ENCODE measurements at places on chromosomes 2 and 18. TPM values are rescaled to one million over a fixed set of nuclear protein-coding genes. Genes with fewer than 3 reads are reported as not detected.

DNA sequence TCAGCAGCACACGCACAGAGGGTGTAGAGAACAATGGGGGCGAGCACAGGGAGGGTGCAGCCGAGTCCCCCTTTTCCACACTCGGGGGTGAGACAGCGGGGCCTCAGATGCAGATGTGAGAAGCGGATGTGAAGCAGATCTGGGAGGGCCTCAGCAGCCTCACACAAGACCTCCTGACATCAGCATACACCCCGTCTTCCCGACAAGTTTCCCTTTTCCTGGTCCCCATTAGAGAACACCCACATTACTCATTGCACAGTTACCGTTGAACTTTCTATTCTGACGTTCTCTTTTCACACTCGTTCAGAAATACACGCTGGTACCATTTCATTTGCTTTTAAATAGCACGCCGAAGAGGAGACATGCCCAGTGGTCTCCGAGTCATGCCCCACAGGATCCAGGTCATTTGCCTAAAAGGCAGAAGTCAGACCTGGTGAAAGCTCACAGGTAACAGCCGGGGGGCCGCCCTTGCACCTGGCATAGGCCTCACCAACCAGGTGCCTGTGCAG lies 129.5 kb upstream of the ID2 start:
- DNase-seq = no peak

DNA sequence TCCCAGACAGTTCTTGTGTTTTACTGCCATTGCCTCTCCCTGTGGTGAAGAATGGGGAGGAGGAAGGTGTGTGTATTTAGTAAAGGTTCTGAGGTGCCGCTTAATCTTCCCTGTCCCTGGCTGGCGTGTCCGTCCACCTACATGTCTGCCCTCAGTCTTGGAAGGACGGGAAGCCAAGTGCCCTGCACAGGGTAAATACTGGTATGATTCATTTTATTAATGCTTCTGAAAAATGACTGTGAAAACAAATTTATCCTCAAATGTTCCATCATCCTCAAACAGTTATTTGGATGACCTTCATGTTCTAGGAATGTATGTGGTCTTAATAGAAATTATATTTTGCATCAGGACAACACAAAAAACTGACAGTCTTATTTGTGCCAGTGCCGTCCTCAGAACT lies 6.6 kb downstream of the EPAS1 start:
- no peak for DNase-seq

- no peak for DNase-seq
Observed at GRCh38 chr2:107738266-107738665, 88.4 kb upstream of the RGPD4 start.

- no peak for DNase-seq
Observed at GRCh38 chr2:37507703-37508102, 163.3 kb downstream of the QPCT start.

The AGFG1 gene
- total RNA-seq = 47.4 TPM

- DNase-seq = no peak
Observed at GRCh38 chr2:104826016-104826415, 27.9 kb upstream of the POU3F3 start.

DNA sequence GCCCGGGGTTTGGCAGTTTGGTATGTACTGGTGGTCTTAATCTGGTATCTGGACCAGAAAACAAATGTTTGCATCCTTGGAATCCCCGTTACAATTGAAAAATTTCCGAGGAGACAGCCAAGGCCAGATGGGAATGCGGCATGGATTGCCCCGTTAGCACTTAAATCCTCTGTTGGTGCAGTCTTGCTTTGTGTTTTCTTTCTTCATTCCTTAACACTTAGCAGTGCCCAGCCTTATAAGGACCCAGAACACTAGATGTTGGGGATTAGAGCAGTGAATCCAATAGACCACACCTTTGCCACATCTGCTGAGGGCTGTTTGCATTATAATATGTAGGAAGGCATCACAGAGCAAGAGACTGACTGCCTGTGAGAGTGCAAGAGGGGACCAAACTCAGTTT lies 12.8 kb upstream of the ZNF532 start:
- no peak for DNase-seq

The RUFY4 gene
- total RNA-seq = 2.6 TPM

GRCh38 chr2:186714611-186715010 lies 20.8 kb downstream of the FAM171B start:
- no peak for DNase-seq

DNA sequence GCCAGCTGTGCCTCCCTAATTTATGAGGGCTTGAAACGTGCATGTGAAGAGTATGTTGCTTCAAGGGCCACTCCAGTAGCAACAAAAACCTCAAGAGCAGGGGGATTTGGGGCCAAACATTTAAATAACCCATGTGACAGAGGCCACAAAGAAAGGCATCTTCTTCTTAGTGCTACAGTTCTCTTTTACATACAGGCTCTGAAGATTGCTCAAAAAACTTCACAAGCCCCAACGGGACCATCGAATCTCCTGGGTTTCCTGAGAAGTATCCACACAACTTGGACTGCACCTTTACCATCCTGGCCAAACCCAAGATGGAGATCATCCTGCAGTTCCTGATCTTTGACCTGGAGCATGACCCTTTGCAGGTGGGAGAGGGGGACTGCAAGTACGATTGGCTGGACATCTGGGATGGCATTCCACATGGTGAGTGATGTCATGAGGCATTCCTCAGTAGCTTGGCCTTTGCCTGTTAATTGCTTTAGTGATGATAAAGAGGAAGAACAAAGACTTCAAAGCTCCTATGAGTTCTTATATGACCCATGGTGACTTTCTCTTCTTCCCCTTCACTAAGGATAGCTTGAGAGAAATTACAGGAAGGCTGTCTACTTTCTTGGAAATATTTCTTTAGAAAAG lies 40.1 kb downstream of the NRP2 start:
- no peak for DNase-seq

The RAB12 gene
- 17.8 TPM for total RNA-seq

GRCh38 chr18:79950515-79951341 lies 725 bp downstream of the SLC66A2 start:
- no peak for DNase-seq

The RBM45 gene
- 20.5 TPM for total RNA-seq

DNA sequence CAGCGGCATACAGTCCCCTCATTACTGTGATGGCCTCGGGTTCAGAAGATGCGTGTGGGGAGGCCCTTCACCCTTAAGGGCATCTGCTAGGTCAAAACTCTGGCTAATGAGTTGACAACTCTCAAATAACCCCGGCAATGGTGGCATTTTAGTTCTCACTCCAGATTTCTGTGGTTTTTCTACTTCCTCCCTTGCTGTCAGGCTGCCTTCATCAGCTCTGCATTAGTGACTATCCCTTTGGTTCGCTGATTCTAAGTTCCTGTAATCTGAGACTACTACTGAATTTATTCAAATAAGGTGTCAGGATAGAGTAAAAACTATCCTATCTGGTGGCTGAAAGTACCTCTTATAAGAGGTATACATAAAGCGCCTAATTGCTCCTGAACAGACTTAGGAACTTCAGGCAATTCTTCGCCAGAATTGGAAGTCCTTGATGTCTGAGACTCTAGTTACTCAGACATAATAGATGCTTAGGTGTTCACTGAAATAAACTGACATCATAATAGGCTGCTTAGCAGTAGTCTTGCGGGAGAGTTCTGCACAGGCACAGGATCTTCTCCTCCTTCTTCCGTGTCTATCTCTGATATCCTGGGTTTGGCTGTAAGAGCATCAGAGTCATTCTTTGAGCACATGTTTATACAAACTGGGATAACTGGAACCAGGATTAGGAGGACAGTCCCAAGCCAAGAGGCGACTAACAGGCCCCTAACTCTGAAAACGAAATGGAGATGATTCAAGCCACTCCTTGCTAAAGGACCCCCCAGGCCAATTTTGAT lies 194.5 kb downstream of the DNER start:
- DNase-seq = no peak

- no peak for DNase-seq
Observed at GRCh38 chr2:218381916-218382366, at the start of gene SLC11A1. Gene SLC11A1, plus strand, starts transcription at chr2:218382273. Its CDS starts 96 bp downstream, at chr2:218382369.

The UGT1A4 gene
- total RNA-seq = 0.09 TPM

The SH3RF3 gene
- 3.2 TPM for total RNA-seq

- DNase-seq = no peak
Observed at GRCh38 chr18:58716060-58716756, 44.9 kb downstream of the MALT1 start.

- DNase-seq = peak; percentile 19
Observed at GRCh38 chr2:159549234-159549633, 67.1 kb downstream of the BAZ2B start.

DNA sequence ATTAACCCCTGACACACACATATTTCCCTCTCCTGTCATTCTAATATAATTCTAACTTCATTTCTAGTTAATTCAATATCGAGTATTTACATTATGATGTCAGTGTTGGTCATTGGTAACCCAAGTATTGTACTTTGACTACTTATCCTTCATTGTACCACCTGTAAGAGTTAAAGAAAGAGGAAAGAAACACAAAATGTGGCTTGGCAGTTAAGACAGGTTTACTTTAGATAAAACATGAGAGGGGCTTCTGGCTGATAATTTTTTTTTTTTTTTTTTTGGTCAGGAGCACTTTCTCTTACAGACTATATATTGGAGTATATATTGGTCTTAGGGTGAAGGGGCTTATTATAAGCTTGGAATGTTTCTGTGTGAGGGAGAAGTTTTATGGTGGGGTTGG lies 57.0 kb upstream of the ACYP2 start:
- DNase-seq = no peak

DNA sequence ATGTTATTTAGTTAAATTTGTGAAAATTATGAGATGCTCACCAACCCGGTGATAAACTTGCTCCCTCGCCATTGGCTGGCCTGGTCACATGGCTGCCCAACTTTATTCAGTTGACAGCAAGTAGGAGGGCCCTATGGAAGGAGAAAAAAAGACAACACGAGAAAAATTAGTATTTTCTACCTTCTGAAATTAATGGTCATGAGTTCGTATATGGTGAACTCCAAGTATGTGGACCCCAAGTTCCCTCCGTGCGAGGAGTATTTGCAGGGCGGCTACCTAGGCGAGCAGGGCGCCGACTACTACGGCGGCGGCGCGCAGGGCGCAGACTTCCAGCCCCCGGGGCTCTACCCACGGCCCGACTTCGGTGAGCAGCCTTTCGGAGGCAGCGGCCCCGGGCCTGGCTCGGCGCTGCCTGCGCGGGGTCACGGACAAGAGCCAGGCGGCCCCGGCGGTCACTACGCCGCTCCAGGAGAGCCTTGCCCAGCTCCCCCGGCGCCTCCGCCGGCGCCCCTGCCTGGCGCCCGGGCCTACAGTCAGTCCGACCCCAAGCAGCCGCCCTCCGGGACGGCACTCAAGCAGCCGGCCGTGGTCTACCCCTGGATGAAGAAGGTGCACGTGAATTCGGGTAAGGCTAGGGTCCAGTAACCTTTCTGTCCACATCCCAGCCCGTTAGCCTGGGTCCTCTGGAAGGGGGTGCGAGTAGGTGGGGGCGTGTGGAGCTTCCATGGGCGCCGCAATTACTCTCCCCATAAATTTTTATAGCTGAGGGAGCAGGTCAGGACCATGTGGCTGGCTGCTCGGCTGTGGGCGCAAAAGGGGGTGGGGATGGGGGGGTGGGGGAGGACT lies at the start of gene HOXD4:
Gene HOXD4, plus strand, starts transcription at position 109 of the 846 bp plus-strand sequence. Its CDS starts 84 bp downstream, at position 193.
- no peak for DNase-seq

The GLB1L gene
- 4.2 TPM for total RNA-seq

The HTRA2 gene
- 42.9 TPM for total RNA-seq

DNA sequence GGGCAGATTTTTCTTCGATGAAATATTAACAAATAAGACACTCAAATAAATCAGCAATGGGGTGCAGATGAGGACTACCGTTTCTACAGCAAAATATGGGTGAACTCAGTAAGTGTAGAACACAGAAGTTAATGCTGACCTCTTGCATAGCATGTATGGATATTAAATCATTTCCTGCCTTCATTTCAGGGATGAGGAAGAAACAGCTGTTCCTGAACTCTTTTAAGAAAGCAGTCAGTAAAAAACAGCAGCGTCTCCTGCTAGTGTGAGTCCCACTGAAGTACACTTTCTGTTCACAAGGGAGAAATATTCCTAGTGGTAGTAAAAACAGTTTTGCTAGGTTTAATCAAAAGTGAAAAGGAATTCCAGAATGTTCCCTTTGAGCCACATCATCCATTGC lies 379.0 kb downstream of the ZEB2 start:
- DNase-seq = no peak
